ENCODE measurements at places on chromosomes 16 and 17.
A peak's percentile ranks its signal among the peaks of the same experiment; 100 is the strongest.

DNA sequence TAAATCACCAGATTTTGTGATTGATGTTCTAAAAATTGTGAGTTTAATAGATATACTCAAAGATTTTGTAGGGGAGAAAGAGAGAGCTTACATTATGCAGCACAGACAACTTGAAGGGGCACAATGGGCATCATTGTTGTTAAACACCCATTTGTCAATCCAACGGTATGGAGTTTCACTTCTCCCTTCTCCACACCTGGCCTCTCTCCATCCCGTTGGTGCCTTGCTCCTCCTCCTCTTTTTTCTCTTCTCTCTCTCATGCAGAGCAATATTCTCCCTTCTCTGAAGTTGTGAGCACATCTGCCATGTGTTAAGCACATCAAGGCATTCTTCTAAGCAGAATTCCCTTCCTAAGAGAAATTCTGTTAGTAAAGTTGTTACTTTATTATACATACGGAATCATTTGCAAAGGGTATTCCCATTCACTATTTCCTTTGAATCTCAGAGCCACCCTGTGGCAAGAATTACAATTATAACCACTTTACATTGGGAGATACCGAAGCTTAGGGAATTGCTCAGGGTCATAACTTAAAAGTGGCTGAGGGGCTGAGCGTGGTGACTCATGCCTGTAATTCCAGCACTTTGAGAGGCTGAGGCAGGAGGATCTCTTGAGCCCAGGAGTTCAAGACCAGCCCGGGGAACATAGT is 40.5 kb upstream of the SKAP1 start:
- no peak for DNase-seq

GRCh38 chr17:31413874-31414549 is 22.5 kb downstream of the RAB11FIP4 start:
- DNase-seq = no peak

- no peak for DNase-seq
Observed at GRCh38 chr17:59853168-59853918, 39.4 kb downstream of the TUBD1 start.

GRCh38 chr17:67376415-67376736 is 705 bp upstream of the PITPNC1 start:
- no peak for DNase-seq

DNA sequence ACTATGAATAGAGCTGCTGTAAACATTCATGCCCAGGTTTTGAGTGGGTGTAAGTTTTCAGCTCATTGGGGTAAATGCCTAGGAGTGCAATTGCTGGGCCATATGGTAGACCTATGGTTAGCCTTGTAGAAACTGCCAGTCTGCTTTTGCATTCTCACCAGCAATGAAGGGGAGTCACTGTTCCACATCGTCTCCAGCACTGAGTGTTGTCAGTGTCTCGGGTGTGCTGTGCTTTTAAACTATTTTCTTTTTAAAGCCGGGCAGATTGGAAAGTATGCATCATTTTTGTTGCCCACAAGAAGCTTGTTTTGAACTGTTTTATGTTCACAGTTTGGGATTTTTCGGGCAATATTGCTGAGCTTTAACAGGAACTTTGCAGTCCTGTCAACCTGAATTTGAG is 7.9 kb downstream of the RMI2 start:
- no peak for DNase-seq

DNA sequence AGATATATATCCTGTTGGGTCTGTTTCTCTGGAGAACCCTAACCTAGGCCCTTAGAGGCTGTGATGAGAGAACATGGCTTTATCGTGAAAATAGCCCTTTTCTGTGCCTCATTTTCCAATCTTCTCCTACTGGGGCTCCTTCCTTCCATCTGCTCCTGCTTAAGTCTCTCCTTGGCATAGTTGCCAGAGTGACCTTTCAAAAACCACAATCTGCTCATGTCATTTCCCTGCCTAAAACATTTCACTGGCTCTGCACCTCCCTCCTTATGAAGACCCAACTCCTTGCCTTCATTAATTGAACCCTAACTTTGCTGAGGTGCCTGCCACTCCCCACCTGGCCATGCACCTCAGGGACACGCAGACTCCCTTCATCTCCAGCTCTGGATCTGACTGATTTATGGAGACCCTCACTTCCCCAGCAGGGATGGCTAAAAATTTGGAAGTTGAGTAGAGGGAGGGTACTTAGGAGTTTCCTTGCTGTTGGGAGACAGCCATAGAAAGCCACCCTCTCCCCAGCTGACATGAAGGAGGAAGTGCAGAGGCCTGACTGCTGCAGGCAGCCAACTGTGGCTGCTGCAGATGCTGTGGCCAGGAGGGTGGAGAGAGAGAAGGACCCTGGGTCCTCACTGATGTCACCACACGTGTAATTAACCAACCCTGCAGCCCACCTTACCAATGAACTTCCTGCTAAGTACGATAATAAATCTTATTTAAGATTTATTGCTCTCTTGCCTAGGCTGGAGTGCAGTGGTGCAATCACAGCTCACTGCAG is 6.3 kb upstream of the GGA2 start:
- no peak for DNase-seq

DNA sequence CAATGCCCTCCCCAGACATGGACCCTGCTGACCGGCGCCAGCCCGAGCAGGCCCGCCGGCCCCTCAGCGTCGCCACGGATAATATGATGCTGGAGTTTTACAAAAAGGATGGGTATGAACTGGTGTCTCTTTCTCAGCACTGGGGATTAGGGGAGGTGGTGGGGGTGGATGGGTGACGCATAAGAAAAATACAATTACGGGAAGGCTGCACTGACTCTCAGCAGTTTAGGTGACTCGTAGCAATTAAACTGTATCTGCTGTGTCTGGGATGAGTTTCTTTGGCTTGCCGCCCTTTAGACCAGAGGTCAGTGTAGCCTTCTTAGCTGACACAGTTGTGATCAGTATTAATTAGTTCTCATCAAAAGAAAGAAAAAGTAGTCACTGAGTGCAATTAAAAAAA is 59.0 kb downstream of the ELAC2 start:
- DNase-seq = no peak

DNA sequence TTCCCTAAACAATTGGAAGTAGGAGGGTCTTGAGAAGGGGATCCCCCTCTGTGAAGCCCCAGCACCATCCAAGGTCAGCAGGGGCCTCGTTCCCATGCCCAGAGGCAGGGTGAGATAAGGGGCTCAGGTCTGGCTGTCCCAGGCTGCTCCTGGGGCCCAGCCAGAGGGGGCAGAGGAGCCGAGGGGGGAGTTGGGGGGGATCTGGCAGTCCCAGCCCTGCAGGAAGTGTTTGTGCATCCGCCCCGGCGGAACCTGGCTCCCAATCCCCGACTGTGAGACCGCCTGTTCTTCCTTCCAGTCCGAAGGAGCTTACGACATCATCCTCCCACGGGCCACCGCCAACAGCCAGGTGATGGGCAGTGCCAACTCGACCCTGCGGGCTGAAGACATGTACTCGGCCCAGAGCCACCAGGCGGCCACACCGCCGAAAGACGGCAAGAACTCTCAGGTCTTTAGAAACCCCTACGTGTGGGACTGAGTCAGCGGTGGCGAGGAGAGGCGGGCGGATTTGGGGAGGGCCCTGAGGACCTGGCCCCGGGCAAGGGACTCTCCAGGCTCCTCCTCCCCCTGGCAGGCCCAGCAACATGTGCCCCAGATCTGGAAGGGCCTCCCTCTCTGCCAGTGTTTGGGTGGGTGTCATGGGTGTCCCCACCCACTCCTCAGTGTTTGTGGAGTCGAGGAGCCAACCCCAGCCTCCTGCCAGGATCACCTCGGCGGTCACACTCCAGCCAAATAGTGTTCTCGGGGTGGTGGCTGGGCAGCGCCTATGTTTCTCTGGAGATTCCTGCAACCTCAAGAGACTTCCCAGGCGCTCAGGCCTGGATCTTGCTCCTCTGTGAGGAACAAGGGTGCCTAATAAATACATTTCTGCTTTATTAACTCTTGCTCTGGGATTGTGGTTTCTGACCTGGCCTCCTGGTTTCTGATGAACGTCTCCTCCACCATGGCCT is 14.9 kb downstream of the GPRC5C start:
- peak; percentile 82 for DNase-seq

GRCh38 chr16:19748389-19749168 is 30.5 kb downstream of the IQCK start:
- no peak for DNase-seq

GRCh38 chr17:33596899-33597298 is 303.8 kb upstream of the ASIC2 start:
- no peak for DNase-seq

DNA sequence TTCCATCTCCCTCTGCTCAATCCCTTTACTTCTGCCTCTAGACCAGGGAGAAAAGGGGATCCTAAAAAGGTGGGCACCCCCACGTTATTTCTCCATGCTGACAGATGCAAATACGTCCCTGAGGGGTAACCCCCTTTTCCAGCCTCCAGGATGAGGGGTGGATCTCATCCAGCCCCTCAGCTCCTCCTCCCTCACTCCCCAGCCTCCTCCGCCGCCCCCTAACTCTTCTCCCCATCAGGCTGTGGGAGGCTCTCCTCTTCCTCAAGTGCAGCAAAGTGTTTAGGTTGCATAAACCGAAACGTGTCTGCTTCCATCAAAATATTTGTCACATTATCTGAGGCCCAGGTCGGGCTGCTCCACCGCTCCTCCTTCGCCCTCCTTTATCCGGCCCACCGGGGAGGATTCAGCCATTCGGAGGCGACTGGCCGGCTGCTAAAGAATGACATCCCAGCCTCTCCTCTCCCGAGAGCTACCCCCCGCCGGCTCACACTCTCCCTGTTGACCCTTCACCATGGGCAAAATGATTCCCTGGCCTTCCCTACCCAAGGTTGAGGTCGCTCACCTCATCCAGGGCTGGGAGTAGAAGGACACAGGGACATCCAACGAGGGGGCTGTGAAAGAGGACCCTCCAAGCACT is 1.2 kb upstream of the C1QL1 start:
- DNase-seq = no peak

GRCh38 chr16:78684030-78684611 is 584.7 kb downstream of the WWOX start:
- DNase-seq = peak; percentile 39

GRCh38 chr17:83190004-83190385 is 110.6 kb downstream of the METRNL start:
- DNase-seq = no peak

Measured in thoracic aorta (tissue), 2 donors.